ENCODE measurements at places on chromosomes 7 and 10.

- no peak for DNase-seq
Measured at GRCh38 chr7:101816595-101817470, 593 bp upstream of the CUX1 start.

- no peak for DNase-seq
Measured at GRCh38 chr7:136877509-136877908, 9.1 kb downstream of the CHRM2 start.

- no peak for DNase-seq
Measured at GRCh38 chr10:36946598-36946997, 178.8 kb upstream of the ANKRD30A start.

- no peak for DNase-seq
Measured at GRCh38 chr7:66399566-66399965, 194.4 kb downstream of the TPST1 start.

DNA sequence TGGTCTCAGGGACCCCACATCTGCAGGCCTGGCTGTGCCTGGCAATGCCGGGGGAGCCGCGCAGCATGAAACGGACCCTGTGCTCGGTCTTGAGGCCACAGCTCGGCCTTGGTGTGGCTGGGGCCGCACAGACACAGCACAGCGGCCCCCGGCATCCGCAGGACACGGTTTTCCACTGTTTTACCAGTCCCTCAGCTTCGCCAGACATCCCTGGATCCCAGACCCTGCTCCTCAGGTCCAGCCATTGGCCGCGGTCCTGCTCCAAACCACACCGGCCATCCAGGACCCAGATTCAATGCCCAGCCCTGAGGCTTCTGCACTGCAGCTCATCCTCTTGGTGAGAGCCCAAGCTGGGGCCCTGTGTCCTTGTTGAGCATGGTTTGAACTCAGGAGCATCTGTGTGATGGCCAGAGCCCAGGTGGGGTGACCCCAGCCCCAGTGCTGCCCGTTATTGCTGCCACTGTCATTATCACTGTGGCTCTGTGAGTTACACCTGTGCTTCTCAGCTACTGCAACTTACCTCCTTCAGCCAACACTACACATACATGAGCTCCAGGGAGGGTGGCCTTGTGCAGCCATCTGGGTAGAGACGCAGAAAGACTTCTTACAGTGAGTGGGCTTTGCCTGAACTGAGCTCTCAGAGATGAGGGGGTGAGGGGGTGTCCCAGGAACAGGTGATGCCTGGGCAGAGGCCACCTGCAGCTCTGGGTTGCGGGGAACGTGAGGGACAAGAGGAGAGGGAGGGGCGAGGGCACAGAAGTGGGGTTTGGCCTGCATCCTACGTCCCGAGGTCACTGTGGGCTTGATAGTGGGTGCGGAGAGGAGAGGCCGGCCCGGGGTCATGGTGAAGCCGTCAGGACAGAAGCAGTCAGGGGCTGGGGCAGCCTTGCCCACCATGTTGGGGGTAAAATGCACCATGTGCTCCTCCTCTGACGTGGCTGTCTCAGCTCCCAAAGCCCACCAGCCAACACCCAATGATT lies 567.6 kb downstream of the PTPRN2 start:
- DNase-seq: no peak

Measured in ascending aorta (tissue), 2 donors.